ENCODE measurements at places on chromosomes 6 and 20.

GRCh38 chr6:108807928-108808327 is 40.3 kb upstream of the ARMC2 start:
- DNase-seq, result no peak

GRCh38 chr20:8524101-8525016 is 392.3 kb downstream of the PLCB1 start:
- DNase-seq, result no peak

DNA sequence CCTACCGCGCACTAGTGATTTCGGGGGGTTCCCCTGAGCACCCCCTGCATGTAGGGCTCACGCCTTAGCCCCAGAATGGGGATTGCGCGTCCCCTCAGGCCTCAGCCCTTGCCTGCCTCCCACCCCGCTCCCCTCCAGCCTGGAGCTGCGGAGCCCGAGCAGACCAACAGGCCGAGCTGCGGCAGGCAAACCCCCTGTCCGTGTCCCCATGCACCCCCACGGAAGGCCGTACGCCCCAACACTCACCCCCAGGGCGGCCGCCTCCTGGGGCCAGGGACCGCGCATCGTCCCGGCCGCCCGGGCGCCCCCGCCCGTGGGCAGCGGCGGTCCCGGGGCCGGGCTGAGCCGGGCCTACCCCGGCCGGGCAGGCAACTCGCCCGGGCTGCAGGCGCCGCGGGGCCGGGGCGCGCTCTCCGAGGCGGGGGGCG is 1.2 kb upstream of the KCNB1 start:
- DNase-seq, result no peak

DNA sequence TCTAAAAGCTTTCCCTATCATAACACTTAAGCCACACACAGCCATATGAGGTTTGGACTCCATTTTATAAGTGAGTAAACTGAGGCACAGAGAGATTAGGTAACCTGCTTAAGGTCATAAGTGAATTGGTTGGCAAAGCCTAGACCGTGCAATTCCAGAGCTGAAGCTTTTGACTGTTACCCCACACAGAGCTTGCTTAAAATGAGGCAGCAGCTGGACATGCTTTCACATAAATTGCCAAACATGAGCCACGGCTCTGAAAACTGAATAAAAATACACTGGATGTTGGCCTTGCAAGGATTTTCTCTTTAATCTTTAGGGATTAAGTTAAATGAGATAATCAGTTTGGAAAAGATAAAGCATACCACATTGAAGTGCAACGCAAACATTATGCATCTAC is 2.5 kb downstream of the RIPOR2 start:
- DNase-seq, result no peak

GRCh38 chr6:45479834-45480751 is 102.4 kb upstream of the SUPT3H start:
- peak; percentile 78 for DNase-seq

DNA sequence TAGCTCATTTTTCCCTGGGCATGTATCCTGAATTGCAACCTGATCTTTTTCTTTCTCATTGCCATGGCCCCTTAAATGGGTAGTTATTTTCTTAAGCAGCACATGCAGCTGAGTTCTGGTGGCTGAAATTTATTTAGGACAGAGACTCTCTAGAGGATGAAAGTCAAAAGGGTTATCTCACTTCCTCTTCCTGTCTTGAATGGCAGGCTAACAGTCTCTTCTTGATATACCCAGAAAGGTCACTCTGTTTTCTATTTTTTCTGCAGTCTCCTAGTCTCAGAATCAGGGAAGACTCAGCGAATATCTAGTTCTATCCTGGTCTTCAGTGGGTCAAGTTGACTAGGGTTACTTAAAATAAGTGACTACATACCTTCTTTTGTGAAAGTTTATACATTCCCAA is 243.3 kb downstream of the EPHA7 start:
- DNase-seq, result no peak

DNA sequence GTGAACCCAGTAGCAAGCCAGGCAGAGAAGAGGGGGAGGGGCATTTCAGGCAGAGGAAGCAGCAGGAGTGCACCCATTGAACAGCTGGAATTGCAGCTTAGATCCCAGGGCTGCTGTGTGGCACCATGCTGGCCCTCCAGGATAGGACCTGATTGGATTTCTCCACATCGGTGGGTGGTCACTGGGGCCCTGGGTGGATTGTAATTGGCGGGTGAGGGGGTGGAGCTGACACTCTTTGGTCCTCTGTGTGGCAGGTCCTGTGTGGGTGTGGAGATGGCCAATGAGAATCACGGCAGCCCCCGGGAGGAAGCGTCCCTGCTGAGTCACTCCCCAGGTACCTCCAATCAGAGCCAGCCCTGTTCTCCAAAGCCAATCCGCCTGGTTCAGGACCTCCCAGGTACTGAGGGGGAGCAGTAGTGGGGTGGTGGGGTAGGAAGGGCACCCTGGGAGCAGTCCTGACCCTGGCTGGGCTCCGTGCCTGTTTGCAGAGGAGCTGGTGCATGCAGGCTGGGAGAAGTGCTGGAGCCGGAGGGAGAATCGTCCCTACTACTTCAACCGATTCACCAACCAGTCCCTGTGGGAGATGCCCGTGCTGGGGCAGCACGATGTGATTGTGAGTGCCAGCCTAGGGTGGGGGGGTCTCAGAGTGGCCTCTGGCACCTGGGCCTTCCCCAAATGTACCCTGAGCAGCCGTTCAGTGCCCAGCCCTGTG is 4.4 kb downstream of the PCIF1 start:
- DNase-seq, result no peak

- no peak for DNase-seq
These were observed 33.1 kb downstream of the FGD2 start for GRCh38 chr6:37038292-37039198.

DNA sequence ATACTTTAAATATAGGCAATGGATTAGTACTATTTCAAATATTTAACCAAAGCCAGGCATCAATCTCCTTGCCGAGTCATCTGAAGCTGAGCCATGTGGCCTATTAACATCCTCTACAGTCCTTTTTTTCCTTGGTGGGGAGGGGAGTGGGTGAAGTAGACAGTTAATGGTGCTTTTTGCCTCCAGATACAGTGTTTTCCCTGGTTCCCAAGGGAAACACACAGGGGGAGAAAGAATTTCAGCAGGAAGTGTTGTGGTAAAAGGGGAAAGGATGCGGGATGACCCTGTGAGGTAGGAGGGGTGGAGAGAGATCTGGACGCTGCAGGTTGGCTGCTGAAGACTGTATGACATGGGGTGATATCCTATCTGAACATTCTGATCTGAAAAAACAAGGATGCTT is 9.6 kb downstream of the CLDN20 start:
- peak; percentile 98 for DNase-seq

DNA sequence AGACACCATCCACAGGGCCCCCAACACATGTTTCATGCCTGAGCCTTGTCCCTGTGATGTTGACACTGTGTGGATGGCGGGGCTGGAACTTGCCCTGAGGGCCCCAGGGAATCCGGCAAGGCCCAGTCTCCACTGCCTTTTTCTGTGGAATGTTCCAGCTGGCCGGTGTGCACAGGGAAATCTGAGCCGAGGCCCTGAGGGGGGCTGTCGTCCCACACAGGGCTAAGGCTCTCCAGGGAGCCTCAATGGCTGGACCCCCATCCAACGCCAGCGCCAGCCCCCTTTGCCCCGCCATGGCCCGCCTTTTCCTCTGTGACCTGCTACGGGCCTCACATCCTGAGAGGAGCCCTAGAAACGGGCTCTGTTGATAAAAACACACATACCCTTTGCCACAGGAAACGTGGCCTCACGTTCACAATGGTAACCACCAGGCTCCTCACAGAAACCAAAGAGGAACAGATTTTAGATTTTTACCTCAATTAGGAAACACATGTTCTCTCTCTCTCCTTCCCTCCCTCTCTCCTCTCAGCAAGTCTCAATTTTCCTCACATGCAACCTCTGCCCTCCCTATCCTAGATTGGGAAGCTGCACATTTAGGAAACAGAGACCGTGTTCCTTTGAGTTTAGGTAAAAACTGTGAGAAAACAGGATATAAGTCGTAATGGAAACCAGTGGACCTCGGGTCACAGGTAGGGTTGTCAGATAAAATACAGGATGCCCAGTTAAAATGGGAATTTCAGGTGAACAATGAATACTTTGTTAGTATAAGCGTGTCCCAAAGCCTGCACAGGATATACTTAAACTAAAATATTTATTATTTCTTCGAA is 13.7 kb upstream of the ZNF831 start:
- no peak for DNase-seq

DNA sequence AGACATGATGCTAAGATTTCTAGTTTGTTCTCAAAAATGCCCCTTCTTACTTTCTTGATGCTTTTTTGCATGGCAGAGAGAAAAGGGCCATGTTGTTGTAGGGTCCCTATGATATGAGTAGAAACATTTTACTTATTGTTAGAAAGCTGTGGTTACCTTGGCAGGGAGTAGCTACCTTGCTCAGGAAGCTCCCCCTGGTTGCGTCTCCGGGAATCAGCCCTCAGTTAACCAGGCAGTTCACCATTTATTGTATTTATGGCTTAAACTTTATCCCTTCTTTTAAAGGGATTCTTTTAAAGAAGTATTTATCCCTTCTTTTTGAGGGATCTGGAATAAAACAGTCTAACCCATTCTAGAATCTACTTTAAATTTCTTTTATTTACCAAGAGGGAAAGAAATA is 113.9 kb upstream of the PROKR2 start:
- DNase-seq, result no peak

- DNase-seq, result peak; percentile 19
These were observed 727 bp downstream of the EDEM2 start for GRCh38 chr20:35146299-35146919.

- DNase-seq, result no peak
These were observed 142.1 kb upstream of the PDE10A start for GRCh38 chr6:165805067-165805555.

DNA sequence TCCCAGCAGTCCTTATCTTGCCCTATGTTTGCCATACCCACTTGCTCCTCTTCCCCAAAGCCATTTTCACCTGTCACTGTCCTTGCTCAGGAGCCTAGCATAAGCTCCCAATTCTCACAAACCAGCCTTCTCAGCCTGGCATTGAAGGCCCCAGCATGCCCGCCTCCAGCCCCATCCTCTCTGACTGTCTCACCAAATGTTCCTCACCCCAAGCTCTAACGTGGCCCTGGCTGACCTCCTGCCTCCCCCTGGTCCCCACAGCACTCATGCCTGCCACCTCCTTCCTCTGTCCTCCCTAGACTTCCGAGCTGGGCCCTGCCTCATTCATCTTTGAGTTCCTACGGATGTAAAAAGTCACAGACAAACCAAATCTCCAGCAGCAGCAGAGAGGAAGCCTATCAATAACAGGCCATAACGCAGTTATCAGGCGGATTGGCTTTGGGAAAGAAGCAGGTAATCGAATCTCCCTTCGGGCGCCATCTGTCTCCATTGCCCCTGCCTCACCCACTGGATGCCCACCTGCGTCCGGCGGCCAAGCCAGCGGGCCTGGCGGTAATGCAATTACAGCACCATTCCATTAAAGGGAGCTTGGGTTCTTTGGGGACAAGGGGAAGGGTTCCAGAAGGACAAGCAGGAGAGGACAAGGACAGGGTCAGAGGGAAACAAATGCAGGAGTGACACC is 104.4 kb downstream of the MRPL14 start:
- no peak for DNase-seq

DNA sequence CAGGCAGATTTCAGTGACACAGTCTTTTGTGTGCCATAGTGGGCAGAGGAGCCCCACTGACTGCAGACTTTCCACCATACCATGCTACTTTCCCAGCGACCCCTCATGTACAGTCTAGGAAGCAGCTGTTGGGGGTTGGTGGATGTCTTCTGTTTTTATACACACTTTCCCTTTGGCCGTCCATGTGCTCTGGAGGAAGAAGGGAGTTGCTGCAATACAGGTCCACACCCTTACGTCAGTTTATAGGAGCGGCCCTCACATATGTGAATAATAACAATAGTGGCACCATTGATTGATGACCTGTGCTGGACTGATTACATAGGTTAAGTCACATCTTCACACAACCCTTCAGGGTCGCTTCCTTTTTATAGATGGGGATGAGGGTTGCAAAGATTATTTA is 17.5 kb upstream of the CCN2 start:
- no peak for DNase-seq

DNA sequence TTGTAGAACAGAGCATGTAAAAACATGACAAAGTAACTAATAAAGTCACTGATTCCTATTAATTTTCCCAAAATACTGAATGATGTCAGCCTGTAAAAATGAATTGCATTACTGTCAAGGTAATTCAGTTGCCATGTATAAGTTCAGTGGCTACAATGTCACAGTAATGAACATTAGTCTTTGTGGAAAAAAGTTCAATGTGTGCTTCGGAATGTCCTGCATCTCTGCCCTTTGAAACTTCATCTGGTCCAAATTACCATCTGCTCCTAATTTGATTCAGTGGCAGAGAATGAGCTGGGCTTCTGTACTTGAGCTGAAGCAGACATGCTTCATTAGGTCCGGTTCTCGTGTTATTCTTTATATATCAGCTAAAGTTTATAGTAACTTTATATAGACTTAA is 567.4 kb downstream of the COL12A1 start:
- DNase-seq, result peak; percentile 61

GRCh38 chr20:4787069-4787468 is 65.4 kb downstream of the PRND start:
- peak; percentile 28 for DNase-seq

DNA sequence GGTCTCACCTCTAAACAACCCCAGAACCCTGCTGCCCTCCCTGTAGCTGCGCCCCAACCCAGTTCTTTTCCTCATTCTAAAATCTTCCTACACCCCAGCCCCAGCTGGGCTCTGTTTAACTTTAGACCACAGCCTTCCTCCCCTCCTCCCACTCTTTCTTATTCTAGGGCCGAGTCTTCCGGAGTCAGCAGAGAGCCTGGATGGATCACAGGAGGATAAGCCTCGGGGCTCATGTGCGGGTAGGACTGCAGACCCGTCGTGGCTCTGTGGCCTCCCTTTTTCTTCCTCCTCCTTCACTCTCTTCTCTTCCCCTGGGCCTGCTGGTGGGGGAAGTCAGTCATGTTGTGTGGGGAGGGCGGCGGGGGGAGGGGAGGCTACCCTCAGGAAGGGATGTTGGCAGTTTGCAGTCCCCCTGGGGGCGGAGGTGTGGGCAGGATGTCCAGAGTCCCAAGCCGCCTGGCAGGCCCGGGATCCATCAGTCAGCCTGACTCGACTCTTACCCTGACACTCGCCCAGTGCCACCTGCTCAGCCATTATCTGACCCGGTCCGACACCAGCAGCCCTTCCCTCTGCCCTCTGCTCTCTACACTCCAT is 8.1 kb downstream of the CAPN11 start:
- DNase-seq, result no peak

DNA sequence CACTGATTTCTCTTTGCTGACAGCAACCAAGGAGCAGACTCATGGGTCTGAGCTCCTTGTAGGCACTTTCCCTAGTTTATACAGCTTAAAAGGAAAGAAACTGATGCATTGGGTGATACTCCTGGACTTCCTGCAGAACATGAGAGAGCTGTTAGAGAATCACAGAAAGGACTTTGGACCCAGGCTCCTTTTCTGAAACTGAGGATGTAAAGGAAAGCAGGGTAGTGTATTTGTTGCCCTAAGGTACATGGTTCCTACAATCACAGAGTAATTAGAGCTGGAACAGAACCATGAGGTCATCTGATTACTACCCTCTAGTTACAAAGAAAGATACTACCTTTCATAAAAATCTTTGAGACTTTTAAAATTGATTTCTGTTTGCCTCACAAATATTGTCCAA is 477.1 kb upstream of the SPTLC3 start:
- DNase-seq, result no peak

- peak; percentile 37 for DNase-seq
These were observed 39.3 kb upstream of the TMEM200A start for GRCh38 chr6:130326496-130326895.

GRCh38 chr6:90079560-90080490 is 185.6 kb downstream of the GJA10 start:
- DNase-seq, result no peak

GRCh38 chr6:77774457-77774856 is 121.6 kb downstream of the MEI4 start:
- DNase-seq, result no peak

- DNase-seq, result peak; percentile 64
These were observed 30.6 kb upstream of the LMBRD1 start for GRCh38 chr6:69827276-69827893.
